ENCODE measurements at places on chromosomes 5 and 9. TPM values are rescaled to one million over a fixed set of nuclear protein-coding genes. Genes with fewer than 3 reads are reported as not detected.
A peak's percentile ranks its signal among the peaks of the same experiment; 100 is the strongest.

Gene PCDHA3
- not detected for total RNA-seq

Gene GDA
- total RNA-seq: not detected

DNA sequence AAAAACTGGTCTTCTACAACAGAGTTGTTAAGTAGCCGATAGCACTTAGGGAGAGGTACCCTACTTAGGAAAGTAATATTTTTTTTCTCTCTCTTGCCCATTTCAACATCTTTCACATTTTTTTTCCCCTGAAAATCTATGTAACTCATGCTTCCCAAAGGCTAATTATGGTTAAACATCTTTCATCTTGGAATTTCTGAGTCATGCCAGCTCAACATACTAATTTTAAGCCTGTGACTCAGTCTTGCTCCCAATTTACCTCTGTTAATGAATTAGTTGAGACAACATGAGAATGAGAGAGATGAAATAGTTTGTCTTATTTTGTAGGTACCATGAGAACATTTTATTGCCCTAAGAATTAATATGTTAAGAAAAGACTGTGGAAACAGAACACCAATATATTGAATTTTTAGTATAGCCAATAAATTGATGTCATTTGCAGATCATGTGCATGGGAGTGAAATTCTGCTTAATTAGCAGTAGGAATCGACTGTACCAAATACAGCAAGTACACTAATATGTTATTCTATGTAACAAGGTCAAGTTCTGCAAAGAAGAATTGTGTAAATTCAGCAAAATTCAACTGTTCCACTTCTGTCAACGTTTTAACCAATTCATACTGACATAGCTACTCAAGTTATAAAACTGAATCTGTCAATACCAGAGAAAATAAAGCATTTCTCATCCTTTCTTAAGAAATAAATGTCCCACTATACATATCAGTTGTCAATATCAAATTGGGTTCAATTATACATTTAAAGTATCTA lies 550.0 kb downstream of the PTPRD start:
- DNase-seq: no peak

DNA sequence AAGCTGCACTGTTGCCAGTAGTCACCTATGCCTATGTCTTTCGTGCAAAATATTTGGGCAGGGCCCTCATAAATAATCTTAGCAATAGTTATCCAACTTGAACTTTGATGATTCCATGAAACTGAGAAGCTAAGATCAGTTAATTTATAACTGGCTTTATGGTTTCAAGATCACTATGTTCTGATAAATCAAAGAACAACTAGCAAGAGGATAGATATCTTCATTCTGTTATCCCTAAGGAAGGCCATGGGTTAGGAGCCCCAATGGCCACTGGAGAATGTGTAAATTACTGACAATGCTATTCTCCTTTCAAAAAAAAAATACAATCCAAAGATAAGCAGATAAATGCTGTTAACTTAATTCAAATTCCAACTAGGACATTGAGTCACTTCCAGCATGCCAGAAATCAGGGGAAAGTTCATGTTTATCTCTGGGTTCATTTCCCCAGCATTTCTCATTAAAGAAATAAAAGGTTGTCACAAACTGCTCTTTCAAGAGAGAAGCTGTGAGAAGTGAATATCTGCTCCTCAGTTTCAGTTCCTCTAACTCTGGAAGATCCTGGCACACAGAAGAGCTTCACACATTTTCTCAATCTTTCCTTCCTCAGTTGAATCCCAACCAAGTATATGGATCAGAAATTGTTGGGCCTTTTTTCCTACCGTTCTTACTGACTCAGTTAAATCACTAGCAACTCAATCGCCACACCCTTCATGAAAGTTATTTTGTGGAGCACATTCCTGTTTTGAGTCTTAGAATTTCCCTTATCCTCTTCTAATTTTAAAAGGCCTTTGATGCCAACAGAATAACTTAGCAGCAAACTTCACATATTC lies 59.6 kb upstream of the SLC1A1 start:
- DNase-seq: no peak

GRCh38 chr9:93287189-93287552 lies 103.2 kb downstream of the WNK2 start:
- no peak for DNase-seq

DNA sequence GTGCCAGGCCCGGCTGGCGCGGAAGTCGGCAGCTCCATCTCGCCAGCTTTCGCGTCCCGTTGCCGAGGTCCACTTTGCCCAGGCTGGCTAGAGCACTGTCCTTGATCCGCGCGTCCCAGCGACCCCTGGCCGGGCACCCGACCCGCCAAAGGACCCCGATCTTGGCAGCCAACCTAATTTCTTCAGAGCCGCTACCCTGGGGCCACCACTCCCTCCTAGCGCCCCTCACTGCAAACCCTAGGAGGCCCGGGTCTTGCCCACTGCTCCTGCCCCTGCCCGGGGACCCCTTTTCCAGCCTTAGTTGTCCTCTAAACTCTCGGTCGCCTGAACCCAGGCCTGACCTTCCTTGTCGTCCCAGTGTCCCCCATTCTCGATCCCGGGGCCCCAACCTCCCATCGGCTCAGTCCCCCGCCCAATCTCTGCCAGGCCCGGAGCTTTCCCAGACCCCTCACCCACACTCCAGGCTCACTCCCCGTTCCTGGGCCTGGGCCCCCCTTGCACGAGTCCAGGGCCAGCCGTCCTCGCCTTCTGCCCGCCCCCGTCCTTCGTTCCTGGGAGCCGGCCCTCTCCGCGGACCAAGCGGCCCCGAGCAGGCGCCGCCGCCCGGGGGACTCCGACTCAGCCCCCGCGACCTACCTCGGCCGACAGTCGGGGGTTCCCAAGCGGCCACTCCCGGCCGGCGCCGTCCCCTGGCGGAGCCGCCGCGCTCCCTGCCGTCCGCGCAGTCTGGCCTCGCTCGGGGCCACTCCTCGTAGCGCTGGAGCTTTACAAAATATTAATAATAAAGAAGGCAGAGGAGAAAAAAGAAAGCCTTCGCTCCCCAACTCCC lies 701 bp upstream of the LMX1B start:
- DNase-seq: peak; percentile 67

DNA sequence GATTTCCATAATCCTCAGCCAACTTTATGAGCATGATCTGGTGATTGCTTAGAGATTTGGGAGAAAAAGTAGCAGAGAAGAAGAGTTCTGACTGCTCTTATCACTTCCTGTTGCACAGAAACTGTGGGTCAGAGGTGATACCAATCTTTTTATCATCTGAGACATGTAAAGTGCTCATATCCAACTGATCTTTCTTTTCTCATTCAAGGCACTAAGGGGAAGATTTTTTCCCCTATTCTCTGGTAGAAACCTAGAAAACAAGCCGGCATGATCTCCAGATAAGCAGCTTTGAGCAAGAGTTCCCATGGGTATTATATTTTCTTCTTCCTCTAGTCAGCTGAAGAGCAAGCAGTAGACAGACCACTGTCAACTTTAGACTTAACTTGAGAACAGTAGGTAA lies 29.0 kb upstream of the GPR150 start:
- no peak for DNase-seq

GRCh38 chr9:2420543-2420942 lies 201.0 kb upstream of the VLDLR start:
- no peak for DNase-seq
